ENCODE measurements at places on chromosomes 13 and 19.

GRCh38 chr13:98839856-98840769 lies 87.6 kb upstream of the SLC15A1 start:
- no peak for DNase-seq

GRCh38 chr13:64525687-64526086 lies 2704.4 kb downstream of the PCDH9 start:
- no peak for DNase-seq

DNA sequence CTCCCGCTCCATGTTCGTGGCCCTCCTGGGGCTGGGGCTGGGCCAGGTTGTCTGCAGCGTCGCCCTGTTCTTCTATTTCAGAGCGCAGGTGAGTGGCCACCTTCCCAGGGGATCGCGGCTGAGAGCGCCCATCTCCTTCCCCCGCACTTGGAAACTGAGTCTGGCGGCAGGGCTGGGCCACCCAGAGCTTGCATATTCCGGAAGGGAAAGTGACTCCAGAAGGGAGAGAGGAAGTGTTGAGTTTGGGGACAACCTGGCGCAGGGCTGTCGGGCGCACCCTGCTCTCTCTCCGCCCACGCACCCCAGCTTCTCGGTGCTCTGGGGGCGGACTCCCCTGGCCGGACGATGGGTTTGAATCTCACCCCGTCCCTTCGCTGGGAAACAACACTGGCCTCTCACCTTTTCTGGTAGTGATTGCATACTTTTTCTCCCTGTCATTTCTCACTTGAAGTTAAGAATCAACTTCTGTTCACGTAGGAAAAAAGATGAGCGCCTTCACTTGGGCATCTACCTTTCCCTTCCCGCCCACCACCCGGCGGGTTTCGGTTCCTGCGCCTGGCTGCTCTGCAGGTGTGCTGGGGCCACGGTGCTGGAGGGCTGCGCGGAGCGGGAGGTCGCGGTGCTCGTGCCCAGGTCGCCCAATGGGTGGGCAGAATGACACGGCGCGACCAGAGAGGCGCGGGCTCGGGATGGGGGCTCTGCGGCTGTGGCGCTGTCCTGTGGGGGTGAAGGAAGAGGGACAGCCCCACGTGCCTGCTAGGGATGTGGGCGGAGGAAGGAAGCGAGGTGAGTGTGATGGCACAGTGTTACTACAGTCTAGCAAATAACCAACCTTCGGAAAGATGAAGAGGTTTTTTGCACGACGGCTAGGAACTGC lies 721 bp downstream of the TNFSF11 start:
- no peak for DNase-seq

- no peak for DNase-seq
These were observed 247.7 kb downstream of the SLITRK1 start for GRCh38 chr13:83634601-83635000.

- DNase-seq, result no peak
These were observed 1437.9 kb downstream of the EFNB2 start for GRCh38 chr13:105097521-105097920.

DNA sequence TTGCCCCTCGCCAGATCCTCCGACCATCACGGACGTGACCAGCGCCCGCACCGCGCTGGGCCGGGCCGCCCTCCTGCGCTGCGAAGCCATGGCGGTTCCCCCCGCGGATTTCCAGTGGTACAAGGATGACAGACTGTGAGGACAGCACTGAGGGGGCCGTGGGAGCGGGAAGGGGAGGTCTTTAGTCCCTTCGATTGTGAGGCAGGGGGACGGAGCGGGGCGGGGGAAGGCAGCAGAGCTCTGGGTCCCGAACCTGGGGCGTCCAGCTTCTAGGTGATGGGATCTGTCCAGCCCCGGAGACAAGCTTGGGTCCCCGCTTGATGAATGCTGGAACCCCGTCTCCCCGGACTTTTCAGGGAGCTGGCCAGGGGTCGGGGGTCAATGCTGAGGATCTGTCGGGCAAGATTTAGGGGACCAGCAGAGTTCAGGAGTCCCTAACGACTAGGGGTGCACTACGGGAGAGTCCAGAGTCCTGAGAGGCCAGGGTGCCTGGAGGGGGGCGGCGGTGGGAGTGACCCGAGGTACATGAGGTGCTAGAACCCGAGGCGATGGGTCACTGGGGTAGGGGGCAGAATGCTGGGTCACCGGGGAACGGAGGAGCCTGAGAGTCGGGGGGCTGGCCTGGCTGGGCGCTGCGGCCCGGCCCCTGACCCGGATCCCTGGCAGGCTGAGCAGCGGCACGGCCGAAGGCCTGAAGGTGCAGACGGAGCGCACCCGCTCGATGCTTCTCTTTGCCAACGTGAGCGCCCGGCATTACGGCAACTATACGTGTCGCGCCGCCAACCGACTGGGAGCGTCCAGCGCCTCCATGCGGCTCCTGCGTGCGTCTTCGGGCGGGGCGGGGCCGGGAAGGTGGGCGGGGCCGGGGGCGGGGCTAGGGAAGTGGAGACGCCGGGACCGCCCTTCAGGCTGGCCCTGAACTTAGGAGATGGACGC lies 14.6 kb downstream of the VSIG10L start:
- no peak for DNase-seq

GRCh38 chr13:45373162-45373547 lies 32.2 kb upstream of the TPT1 start:
- no peak for DNase-seq

DNA sequence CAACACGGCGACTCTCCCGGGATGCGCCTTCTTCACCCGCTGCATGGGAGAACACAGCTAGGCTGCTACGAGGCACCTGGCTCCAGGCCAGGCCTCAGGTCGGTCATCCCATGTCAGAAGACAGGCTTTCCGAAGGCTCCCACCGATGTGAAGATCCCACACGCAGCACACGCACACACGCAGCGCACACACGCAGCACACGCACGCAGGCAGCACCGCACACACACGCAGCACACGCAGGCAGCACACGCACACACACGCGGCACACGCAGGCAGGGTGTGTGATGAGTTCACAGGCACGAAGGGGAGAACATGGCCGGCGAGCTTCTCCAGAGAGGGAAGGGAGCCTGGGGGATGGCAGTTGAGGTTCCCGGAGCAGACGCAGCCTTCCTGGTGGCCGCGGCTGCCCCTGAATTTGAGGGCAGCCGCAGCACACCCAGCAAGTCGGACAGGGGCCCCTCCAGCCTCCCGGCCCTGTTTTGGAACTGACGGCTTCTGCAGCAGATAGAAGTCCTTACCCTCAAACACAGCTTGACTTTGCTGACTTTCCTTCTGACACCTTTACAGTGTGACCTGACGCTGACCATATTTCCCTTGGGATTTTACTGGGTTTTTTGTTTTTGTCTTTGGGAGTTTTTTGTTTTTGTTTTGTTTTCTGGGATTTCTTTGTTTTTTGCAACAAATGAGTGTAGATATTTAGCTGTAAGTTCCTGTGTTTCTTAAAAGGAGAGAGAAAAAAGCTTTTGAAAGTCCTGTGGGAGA lies 55.9 kb downstream of the RASA3 start:
- DNase-seq, result no peak

DNA sequence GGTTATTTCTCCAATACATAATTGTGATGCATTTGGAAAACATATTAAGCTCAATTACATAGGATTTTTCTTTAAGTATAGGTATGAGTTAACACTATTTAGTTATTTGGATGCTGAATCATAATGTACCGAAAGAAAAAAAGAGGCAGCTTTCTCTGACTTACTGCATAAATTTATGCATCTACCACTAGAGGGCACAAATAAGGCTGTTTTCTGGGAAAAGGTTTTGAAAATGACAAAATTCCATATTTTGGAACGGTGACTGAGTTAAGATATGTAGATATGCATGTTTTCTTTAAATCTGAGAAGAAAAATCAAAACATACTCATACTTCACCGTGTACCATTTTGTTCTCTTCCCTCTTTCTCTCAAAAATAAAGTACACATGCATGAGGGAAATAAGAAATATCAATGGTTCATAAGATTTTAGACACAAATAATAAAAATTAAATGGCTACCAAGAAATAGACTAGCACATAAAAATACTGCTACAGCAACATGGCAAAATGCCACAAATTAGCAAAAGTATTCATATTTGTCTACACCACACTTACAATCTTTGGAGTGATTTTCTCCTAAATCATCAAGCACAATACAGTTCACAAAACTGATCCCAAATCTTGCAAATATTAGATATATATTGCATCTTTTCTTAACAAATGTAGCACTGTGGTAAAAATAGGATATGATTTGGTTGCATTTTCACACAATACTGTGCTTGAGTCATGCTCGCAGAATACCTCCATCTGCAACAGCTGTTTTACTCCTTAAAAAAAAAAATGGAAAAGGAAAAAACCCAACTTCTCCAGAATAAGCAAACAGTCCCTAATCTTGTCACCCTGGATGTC lies 260.0 kb downstream of the FGF14 start:
- DNase-seq, result no peak

DNA sequence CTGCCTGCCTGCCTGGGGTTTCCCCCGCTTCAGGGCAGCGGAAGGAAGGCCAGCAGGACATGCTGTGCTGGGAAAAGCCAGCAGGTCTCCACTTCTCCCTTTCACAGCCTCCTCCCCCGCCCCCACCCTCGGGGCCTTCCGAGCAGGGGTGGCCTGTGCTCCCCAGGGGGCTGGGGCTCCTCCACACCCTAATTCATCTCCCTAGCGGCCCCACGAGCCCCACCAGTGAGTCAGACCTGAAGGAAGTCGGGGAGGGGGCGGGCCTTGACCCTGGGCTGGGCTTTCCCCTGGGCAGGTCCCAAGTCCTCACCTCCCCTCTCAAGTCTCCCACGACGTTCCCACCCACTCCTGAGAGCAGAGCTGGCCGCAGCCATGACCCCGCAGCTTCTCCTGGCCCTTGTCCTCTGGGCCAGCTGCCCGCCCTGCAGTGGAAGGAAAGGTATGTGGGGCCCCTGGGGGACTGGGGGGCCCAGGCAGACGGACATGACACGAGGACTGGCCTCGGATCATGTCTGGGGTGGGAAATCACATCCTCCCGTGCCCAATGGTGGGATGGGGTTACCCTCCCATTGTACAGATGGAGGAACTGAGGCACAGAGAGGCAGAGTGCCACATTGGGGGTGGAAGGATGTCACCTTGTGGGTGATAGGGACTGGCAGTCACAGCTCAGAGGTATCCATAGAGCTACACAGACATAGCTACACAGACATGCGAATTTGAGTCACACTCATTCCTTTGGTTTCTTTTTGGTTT lies at the start of gene EBI3:
Gene EBI3 (plus strand): TSS at position 345 of the 753 bp plus-strand sequence. CDS start 28 bp downstream, at position 373.
- DNase-seq, result no peak

- no peak for DNase-seq
These were observed 66.1 kb downstream of the TNFRSF19 start for GRCh38 chr13:23636360-23636759.
